ENCODE measurements at places on chromosomes 7 and 10.

DNA sequence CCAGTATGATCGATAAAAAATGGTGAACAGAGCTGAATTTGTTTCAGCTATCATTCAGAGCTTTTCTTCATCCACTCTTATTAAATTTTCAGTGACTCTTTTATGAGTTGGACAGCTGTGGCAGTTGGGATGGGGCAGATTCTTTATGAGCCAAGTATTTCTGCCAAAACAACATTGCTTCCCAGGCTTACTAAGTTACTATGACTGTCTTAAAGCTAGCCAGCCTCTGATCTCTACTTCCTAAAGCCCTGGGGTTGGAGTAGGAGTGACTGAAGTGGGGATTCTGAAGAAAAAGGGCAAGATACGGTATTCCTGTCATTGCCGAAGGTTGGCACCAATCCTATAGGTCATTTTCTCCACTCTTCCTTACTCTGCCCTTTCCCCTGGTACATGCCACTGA, 12.7 kb downstream of the RPP30 start:
- DNase-seq, result no peak

GRCh38 chr7:102322202-102322715, 34.0 kb downstream of the SPDYE6 start:
- DNase-seq, result no peak

DNA sequence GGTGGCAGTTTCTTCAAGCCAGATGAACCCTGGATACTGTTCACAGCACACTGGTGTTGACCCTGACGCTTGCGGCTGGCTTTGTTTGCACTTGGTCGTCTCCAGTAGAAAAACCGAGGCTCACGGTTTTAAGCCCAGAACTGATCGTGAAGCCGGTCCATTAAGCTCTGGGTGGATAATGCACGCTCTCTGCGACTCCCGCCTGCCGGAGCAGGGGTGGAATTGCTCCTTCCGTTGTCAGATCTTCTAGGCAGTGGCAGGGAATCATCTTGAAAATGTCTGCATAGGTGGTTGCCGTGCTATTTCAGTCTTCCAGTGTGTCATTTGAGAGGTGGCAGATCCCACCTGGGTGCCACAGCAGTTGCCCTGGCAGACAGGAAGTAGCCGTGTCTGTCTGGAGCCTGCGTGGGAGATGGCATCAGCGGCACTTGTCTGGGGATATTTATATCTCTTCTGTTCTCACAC, 35.9 kb upstream of the AP5Z1 start:
- peak; percentile 28 for DNase-seq

GRCh38 chr10:99013885-99014284, 221.8 kb downstream of the HPSE2 start:
- no peak for DNase-seq

- no peak for DNase-seq
Measured at GRCh38 chr10:5645944-5646617, 20.3 kb downstream of the ASB13 start.

- DNase-seq, result no peak
Measured at GRCh38 chr10:22501413-22501812, 156.1 kb downstream of the SPAG6 start.

GRCh38 chr7:16396766-16397500, 24.4 kb downstream of the CRPPA start:
- DNase-seq, result no peak

GRCh38 chr7:94888551-94888950, 18.8 kb upstream of the PPP1R9A start:
- peak; percentile 20 for DNase-seq

- DNase-seq, result no peak
Measured at GRCh38 chr10:95333997-95334804, 43.4 kb upstream of the PDLIM1 start.

- DNase-seq, result no peak
Measured at GRCh38 chr7:135684136-135684535, 21.8 kb downstream of the STMP1 start.

DNA sequence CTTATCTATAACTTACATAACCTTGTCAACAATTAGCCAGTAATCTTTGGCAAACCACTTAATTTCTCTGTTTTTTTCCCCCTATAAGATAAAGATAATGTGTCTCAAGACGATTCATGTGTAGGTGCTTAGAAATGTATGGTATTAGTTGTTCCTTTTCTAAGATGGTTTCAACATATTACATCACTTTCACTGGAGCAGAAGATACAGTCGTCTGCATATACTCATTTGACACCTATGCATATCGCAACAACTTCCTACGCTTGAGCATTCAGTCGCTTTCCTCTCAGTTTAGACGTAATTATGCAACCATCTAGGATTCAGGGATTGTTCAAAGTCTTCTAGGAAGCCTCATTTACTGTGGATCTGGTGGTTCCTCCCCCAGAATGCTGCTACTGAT, 396.7 kb downstream of the PHTF2 start:
- no peak for DNase-seq

DNA sequence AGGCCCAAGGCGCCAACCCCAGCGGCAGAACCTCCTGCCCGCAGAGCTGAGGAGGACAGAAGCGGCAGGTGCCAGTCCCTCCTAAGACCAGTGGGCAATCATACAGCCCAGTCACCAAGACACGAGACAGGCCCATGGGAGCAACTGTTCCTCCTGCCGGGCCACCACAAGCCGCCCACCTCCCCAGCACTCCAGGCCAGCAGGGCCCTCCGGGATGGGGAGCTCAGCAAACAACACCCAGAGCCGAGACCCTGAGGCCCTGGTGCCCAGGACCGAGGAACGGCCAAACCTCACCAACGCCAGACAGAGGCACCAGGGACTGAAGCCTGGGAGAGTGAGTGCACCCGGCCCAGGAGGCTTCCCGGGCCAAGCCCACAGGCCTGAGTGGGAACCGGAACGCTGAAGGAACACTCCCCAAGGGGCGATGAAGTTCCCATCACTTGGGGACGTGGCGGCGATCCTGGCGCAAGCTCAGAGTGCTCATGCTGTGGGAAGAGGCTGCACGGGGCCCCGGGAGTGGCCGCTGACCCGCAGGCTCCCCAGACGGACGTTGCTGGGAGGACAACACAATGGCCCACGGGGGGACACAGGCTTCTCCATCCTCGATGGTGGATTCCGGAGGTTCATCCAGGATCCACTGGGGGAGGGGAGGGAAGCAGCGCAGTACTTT, 35.1 kb downstream of the GPER1 start:
- DNase-seq, result no peak

- DNase-seq, result no peak
Measured at GRCh38 chr7:139842401-139843210, 13.5 kb downstream of the TBXAS1 start.

DNA sequence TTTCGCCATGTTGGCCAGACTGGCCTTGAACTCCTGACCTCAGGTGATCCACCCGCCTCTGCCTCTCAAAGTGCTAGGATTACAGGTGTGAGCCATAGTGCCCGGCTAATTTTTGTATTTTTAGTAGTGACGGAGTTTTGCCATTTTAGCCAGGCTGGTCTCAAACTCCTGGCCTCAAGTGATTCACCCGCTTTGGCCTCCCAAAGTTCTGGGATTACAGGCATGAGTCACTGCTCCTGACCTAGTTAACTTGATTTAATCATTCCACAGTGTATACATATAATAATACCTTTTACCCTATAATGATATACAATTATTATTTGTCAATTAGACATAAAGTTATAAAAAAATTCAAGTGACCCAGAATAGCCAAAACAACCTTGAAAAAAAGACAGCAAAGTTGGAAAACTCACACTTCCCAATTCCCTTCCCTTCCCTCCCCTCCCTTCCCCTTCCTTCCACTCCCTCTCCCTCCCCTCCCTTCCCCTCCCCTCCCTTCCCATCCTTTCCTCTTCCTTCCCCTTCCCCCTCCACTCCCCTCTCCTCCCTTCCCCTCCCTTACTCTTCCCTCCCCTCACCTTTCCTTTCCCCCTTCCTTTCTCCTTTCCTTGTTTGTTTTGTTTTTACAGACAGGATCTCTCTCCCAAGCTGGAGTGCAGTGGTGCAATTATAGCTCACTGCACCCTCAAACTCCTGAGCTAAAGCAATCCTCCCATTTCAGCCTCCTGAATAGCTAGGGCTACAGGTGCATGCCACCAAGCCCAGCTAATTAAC, 14.8 kb upstream of the ZMIZ2 start:
- no peak for DNase-seq

- DNase-seq, result no peak
Measured at GRCh38 chr7:104845557-104845956, 168.4 kb upstream of the KMT2E start.

DNA sequence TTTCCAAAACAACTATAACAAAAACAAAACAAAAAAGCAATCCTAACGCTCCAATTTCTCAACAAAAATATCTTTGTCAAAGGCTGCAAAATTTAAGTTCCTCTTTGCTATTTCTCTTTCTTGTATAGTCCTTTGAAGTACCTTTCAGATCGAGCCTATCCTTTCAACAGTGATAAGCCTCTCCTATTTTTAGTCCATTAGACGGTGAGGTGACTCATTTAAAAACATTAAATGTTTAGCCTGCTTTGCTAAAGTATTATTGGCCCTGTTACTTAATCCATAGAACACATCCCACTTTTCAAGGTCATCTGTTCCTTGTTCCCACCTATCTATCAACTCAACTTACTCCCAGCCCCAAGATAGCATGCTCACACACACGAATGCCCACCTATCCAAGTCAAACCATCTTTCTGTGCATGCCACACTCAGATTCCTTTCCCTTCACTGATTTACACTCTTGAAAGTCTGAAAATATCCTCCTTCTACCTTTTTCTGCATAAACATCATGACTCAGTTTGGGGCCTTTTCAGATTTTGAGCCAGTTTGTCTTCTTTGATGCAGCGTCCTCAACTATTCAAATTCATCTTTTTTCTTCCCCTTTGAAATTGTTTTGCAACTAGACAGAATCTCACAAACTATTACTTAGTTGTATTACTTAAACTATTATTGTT, 224.9 kb upstream of the TMEM229A start:
- DNase-seq, result no peak

DNA sequence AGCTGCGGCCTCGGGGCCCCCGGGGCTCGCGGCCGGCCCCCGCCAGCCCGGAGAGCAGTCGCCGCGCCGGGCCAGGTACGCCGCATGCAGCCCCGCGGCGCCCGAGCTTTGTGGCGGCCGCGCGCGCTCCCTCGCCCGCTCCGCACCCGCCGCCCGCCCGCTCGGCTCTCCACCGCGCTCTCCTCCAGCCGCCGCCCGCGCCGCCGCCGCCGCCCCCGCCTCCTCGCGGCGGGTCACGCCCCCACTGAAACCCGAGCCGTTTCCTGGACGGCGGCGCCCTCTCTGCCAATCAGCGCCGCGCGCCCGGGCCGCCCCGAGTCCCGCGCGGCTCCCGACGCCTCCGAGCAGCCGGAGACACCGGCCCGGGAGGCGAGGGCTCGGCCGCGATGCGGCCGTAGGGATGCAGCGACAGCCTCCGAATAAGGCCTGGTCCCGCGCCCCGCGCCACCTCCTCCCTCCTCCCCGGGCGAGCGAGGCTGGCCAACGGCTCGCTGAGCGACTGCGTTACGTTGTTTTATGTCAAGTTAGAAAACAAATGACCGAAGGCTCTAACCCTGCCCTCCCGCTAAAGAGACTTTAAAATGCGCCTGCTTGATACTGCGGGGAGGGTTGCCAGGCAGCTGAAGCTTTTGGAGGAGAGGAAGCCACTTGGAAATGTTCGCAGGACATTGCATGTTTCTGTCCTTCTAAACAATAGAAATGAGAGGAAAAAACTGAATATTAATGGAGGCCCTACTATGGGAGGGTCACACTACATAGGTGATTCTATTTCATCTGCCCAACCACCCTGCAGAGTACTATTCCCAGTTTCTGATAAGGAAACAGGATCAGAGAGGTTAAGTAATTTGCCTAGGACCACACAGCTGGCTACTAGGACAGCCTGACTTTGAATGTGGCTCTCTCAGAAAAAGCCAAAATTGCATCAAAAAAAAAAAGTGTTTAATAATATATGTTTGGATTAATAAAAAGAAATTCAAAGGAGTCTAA, at the start of gene FGFR2:
FGFR2 (minus strand) TSS at position 182 of the 987 bp plus-strand sequence. CDS start 4,627 bp downstream, outside the sequence.
- DNase-seq, result peak; percentile 93

- DNase-seq, result no peak
Measured at GRCh38 chr10:33594475-33594874, 260.0 kb upstream of the NRP1 start.

DNA sequence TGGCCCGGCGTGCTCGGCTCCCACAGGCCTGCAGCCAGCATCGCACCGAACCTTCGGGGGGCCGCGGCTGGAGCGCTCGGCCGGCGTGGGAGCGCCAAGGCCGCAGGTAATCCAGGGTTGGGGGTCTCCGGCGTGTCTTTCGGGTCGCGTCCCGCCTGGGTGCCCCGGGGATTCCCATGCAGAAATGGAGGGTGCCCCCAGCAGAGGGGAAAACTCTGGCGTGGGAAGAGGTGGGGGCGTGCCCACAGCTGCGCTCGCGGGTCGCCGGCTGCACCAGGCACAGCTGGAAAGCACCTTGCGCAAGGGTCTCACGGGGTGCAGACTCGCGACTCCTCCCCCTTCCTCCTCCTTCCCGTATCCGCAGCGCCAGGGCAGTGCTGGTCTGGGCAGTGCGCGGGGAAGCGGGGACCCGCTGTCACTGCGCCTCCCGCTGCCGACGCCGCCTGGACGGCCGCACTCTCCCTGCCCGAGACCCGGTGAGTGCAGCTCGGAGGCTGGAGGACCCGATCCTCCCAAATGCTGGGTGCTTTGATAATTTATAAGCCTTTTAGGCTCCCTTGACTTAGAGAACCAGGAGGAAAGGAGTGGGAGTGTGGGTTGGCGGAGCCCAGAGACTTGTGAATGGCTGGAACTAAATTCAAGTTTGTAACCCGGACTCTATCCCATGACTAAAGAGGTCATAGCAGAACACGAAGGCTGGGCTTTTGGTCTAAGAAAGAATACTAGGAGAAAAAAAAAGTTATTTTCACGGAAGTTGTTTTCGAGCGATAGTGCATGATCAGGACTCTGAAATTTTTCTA, 489 bp downstream of the MAP3K8 start:
- no peak for DNase-seq

Measured in NCI-H2227 treated with DMSO at 0.1 percent for 48 hours (cell line).